Muscle of back (tissue), 13 donors: ENCODE measurements at places on chromosomes 16 and 17.

GRCh38 chr16:69616082-69616481 lies 50.3 kb downstream of the NFAT5 start:
- no peak for DNase-seq

DNA sequence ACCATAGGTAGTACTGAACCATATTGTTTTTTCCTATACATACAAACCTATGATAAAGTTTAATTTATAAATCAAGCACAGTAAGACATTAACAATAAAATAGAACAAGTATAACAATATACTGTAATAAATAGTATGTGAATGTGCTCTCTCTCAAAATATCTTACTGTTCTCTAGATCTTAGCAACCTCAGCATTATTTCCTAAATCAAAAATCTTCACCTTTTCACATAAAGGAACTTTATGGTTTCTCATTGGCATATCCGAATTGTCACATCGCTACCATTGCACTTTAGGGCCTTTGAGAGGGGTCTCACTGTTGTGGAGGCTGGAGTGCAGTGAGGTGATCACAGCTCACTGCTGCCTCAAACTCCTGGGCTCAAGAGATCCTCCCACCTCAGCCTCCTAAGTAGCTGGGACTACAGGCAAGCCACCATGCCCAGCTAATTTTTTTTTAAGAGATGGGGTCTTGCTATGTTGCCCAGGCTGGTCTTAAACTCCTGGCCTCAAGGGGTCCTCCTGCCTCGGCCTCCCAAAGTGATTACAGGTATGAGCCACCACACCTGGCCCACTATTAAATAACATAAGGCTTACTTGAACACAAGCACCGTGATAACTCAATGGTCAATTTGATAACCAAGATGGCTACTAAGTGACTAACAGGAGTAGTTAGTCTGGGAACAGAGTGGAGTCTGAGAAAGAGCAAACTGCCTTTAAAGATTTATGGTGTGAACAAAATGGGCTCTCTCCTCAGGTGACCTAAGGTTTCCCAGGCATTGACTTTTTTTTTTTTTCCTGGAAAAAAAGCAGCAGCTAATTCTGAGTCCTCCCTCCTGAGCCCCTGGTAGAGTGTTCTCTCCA lies 2.9 kb upstream of the TMEM97 start:
- DNase-seq, result no peak

DNA sequence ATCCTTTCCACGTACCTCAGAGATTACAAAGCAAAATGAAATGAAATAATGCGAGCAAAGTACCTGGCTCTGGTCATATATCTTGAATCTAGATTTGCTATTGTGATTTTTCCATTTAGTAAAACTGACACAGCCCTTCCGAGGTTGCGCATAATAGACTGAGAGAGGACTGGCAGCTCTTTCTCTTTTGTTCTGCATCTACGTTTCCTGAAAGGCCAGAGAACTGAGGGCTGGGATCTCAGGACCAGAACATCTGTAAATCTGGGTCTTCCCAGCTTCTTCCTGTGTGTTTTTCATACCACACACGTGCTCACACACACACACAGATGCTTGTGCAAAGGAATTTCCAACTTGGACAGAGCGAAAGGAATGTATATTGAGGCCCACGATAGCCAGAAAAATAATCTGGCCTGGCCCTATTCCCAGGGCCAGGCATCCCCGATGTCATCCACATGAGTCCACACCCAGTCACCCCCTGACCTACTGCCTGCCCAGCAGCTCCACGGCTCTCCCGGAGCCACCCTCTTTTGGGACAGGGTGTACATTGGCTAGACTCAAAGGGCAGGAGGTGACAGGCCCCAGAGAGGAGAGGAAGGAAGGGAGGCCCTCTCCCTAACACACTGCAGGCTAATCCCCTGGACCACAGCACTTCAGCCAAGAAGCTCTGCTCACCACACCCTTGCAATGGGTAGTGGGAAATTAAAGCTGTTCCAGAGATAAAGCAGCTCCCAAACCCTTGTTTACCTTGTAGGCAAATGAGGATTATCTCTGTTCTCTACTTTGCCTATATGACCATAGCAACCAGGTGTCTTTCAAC lies 41.8 kb downstream of the NOL11 start:
- peak; percentile 34 for DNase-seq

DNA sequence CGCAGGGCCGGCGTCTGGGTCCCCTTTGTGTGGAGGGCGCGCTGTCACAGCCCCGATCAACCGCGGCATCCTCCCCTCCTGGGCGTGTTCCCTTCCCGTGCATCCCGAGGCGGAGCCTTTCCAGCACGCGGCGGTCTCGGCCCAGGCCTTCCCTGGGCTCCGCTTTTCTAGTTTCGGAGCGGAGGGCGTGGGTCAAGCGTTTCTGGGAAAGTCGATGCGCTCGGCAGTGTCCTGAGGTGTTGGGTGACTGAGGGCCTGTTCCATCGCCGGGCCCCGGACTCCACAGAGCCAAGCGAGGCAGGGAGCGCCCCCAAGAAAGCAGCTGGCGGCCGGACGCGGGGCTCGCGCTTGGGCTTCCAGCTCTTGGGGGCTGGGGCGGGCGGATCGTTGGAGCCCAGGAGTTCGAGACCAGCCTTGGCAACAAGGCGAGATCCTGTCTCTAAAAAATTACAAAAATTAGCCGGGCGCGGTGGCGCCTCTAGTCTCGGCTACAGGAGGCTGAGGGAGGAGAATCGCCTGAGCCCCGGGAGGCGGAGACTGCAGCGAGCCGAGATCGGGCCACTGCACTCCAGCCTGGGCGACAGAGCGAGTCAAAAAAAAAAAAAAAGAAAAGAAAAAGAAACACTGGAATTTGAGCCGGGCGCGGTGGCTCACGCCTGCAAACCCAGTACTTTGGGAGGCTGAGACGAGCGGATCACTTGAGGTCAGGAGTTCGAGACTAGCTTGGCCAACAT lies 806 bp downstream of the IFT140 start:
- peak; percentile 19 for DNase-seq

GRCh38 chr16:56203052-56203451 lies 11.8 kb downstream of the GNAO1 start:
- DNase-seq, result no peak

DNA sequence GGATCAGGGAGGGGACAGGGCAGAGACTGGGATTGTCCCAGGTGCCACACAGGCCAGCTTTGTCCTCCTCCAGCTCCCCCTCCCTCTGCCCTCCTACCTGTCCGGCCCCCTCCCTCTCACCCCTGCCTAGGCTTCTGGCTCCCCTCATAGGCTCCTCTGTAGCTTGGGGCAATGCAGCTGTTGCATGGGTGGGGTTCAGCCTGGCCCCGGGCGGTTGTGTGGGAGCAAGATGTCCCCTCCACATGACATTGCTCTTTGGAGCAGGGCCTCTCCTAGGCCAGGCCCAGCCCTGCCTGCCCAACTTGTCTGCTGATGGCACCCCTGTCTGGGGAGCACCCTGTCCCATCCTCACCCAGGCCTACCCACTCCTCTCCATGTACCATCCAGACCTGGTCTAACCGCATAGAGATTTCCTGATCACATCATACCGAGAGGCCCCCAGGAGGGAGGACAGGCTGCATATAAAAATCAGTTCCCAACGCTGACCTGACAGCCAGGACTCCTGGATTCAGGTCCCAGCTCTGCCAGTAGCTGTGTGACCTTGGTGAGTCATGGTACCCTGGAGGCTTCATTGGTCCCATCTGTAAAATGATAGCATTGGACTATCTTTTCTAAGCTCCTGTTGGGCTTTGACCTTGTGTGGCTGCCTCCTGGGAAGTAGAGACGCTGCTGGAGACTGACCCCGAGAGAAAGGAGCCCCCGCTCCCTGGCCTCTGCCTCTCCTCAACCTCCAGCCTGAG lies 48.8 kb upstream of the DLX4 start:
- DNase-seq, result no peak

- DNase-seq, result peak; percentile 44
These were observed 684 bp downstream of the ZFP90 start for GRCh38 chr16:68539711-68540239.

- no peak for DNase-seq
These were observed 479.9 kb upstream of the RBFOX1 start for GRCh38 chr16:6852643-6853225.

- no peak for DNase-seq
These were observed 1.1 kb upstream of the AXIN1 start for GRCh38 chr16:353404-354290.

- DNase-seq, result no peak
These were observed 172.2 kb downstream of the ANKFN1 start for GRCh38 chr17:56325313-56326000.

GRCh38 chr16:12896562-12896961 lies 4.8 kb upstream of the SHISA9 start:
- DNase-seq, result no peak

- no peak for DNase-seq
These were observed 959.1 kb downstream of the CDH11 start for GRCh38 chr16:64162613-64163375.

GRCh38 chr16:30780021-30780420 lies 7.0 kb downstream of the ZNF629 start:
- DNase-seq, result no peak

DNA sequence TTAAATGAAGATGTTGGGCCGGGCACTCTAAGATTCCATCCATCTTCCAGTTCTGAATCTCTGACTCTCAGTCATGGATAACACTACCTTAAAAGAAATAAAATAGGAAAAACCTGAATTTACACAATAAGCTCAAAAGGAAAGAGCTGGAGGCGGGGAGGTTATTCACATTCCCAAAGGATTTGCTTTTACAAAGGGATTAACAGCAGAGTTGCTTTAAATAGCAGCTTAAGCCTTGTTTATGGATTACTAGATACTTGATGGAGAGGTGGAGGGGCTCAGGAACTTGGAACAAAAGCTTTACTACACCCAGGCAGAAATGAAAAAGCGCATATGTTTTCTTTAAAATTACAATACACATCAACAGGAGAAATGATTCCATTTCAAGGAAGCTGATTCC lies 84.5 kb downstream of the XYLT1 start:
- DNase-seq, result no peak

GRCh38 chr17:58873926-58874325 lies 118.3 kb downstream of the PPM1E start:
- no peak for DNase-seq

- DNase-seq, result no peak
These were observed 10.6 kb downstream of the CNGB1 start for GRCh38 chr16:57960310-57960709.

GRCh38 chr17:76726776-76727718 lies at the start of gene METTL23:
METTL23 (plus strand) TSS chr17:76726839; CDS start chr17:76729711, 2,872 bp downstream.
- DNase-seq, result peak; percentile 86

GRCh38 chr17:47368262-47368661 lies 44.5 kb downstream of the EFCAB13 start:
- no peak for DNase-seq

GRCh38 chr16:27993587-27993986 lies 69.9 kb downstream of the GSG1L start:
- no peak for DNase-seq

DNA sequence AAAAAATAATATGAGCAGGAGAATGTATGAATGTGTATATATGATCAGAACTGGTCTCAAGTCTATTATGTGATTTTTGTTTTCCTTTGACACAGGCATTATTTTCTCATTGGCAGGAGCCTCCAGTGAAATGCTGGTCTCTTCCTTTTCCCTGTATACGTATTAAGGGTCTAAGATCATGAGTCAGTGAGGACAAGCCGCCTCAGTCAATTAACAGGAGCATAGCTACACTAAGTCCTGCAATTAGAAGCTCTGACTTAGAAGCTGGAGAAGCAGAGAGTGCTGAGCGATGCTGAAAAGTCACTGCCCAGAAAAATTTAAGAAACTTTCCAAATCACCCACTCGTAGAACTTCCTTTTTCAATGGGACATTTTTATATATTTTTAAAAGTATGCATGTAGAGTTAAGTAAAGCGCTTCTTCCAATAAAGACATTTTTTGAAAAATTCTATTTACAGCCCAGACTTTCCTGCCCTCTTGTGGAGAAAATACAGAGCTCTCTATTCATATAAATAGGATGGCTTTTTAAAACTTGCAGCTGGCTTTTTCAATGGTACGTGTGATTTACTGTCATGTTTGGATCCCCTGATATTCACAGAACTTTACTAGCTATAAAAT lies 70.2 kb upstream of the PSMD7 start:
- peak; percentile 54 for DNase-seq

DNA sequence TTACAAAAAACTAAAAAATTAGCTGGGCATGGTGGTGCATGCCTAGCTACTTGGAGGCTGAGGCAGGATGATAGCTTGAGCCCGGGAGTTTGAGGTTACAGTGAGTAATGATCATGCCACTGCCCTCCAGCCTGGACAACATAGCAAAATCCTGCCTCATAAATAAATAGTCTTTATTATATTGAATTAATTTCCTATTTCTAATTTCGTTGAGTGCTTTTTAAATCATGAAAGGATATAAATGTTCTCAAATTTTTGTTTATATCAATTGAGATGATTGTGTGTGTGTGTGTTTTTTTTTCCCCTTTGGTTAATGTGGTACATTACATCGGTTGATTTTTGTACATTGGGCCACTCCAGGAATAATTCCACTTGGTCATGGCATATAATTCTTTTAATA lies 32.0 kb upstream of the AQP8 start:
- no peak for DNase-seq

- DNase-seq, result no peak
These were observed 109.6 kb downstream of the SSH2 start for GRCh38 chr17:29820425-29820824.

GRCh38 chr17:59479141-59479540 lies 86.3 kb upstream of the DHX40 start:
- no peak for DNase-seq

GRCh38 chr16:1095450-1096168 lies 435 bp downstream of the C1QTNF8 start:
- DNase-seq, result no peak

DNA sequence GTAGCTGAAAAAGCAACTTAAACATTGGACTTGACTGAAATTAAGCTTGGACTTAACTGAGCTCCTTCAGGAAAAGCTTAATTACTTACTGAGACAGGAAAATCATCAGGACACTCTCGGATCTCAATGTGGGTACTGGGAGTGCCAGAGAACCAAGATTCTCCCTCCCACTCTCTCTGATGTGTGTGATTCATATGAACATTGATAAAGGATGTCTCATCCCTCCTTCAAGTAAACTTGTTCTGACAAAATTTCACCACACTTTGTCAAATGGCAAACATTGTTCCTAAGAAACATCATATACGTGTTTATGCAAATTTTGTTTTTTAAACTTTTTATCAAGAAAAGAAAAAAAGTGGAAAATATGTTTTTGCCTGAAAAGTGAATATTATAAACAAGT lies 4.1 kb upstream of the SLFN5 start:
- DNase-seq, result peak; percentile 9

- no peak for DNase-seq
These were observed 17.3 kb upstream of the CLEC18B start for GRCh38 chr16:74438492-74438979.
